ENCODE measurements at places on chromosomes 7 and 10.

GRCh38 chr7:140679186-140679585 is 6.4 kb downstream of the ADCK2 start:
- no peak for DNase-seq

DNA sequence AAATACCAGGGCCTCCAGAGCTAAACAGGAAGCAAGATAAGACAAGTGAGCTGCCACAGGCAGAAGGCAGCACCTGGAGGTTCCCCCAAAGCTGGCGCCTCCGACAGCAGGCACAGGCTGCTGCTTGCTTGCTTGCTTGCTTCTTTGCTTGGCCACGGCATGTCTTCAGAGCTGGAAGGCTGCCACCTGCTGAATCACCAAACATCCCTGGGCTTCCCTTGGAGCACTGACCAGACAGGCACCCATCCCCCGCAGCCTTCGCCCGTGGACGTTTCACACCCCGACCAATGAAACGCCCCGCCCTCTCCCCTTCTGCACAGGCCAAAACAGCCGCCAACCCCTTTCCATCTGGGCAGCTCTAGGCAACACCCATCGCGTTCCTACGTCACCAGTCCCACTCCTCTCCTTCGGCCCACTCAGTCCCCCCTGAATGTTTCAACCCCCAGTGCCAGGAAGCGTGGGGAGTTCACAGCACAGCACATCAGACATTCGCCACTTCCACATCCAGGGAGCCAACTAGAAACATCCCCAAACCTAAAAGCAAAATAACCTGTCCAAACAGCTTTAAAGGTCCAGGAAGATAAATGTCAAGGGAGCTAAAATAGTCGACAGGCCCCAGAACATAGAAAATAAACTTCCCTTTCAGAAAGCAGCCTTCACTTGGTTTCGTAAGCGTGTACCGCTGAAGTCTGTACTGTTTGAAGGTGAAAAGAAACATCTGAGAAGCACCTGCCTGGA is 1.6 kb downstream of the SGMS1 start:
- no peak for DNase-seq

- DNase-seq: no peak
Measured at GRCh38 chr7:112226701-112227276, 20.3 kb downstream of the ZNF277 start.

DNA sequence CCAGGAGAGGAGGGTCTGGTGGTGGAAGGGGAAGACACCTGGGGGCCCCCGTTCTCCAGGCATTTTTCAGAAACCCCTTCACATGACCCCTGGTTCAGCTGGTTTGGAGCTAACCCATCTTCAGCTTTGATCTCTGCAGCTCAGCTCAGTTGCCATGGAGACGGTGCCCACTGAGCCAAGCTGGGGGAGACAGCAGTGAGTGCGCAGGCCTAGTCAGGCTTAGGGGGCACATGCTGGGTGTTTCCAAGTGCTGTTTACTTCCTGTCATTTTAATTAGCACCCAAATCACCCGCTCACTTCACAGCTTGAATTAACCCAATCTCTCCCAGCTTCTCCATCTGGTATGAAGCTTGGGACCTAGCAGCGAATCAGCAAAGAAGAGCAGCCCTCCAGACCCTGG is 9.0 kb downstream of the SPOCK2 start:
- DNase-seq: no peak

GRCh38 chr7:112067632-112068540 is 138.3 kb downstream of the DOCK4 start:
- DNase-seq: no peak

GRCh38 chr10:118584181-118584954 is 11.1 kb downstream of the PRLHR start:
- no peak for DNase-seq

- no peak for DNase-seq
Measured at GRCh38 chr10:49569031-49569631, 30.2 kb upstream of the ERCC6 start.

GRCh38 chr10:27526242-27526641 is 22.1 kb downstream of the RAB18 start:
- no peak for DNase-seq

GRCh38 chr7:117550625-117551024 is 70.8 kb downstream of the CFTR start:
- no peak for DNase-seq

DNA sequence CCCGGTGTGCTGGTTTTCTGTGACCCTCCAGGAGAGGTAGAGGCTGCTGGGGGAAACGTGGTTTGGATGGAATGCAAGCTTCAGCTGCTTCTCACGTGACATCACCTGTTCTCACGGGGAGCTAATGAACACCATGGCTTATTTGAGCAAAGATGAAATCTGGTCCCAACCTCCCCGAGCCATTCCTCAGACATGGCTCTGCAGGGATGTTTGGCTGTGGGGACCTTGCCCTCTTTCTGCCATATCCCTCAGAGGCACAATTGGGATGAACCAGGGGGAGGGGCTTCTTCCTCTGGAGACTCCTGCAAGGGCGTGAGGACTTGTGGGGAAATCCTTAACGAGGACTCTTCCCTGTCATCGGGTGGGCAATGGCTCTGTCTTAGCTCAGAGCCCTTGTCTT is 236.8 kb downstream of the TCERG1L start:
- DNase-seq: no peak

Measured in stimulated activated CD4-positive, alpha-beta T cell treated with anti-CD3 and anti-CD28 coated beads, Interleukin-15, amount 100 ng/mL, for 48 hours (primary cell).